HS-27A (cell line): ENCODE measurements at places on chromosomes 1 and 21.

DNA sequence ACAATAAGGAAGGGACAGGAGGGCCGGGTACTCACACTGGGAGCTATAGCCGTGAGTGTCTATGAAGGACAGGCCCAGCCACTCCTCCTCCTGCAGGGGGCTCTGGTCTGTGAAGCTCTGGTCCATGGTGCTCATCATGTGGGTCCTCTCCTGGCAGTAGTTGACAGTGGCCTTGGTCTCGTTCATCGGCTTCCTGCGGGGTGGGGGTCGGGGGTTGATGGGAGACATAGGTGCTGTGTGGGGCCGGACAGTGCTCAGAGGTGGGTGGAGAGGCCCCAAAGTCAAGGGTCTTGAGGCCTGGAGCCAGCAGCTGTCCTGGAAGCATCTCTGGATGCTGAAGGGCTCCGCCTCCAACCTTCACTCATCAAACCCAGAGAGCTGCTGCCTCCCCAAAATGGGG, 260.4 kb downstream of the PTPRU start:
- DNase-seq: no peak

- no peak for DNase-seq
These were observed 37.3 kb downstream of the VANGL2 start for GRCh38 chr1:160437432-160438316.

DNA sequence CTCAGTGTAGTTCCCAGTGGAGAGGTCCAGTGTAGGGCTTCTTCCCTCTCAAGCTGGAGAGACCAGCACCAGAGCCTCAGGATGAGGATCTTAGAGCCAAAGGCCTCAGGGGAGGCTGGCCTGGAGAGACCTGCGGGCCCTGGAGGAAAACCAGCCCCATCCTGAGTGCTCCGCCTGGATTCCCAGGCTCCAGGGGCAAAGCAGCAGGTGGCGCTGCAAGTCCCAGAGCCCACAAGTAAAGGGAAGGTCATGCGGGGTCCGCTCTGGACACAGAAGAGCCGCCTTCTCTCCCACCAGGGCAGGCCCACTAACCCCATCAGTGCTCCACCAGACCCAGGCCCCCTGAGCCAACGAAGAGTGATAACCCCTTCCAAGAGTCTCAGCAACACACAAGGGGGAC, 22.7 kb downstream of the PGBD5 start:
- DNase-seq: no peak

GRCh38 chr1:60745484-60745883, 336.9 kb upstream of the NFIA start:
- no peak for DNase-seq

- no peak for DNase-seq
These were observed 404.4 kb downstream of the SIPA1L2 start for GRCh38 chr1:232225336-232226131.

DNA sequence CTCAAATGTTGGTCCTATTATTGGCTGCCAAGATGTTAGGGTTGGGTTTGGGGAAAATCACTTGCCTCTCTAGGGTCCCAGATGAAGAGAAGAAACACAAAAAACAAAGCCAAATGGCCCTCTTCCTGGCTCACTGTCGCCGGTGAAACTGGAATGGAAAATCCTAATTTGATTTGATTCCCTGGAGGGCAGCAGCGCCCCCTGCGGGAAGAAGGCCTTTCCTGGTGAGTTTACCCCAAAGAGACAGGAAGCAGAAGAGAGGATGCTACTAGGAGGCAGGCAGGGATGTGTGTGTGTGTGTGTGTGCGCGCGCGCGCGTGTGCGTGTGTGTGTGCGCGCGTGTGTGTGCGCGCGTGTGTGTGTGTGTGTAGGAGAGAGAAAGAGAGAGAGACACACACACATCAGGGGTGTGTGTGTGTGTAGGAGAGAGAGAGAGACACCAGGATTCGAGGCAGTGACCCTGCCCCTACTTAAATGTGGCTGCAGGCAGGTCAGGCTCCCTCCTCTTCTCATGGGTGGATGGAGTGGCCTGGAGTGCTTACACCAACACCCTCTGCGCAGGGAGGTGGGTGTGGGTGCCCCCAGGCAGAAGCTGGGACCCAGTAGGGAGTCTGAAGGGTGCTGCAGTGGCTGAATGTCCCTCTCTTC, 3.1 kb upstream of the SELENON start:
- DNase-seq: peak; percentile 61

- DNase-seq: no peak
These were observed 6.0 kb downstream of the KIAA0040 start for GRCh38 chr1:175186433-175187160.

DNA sequence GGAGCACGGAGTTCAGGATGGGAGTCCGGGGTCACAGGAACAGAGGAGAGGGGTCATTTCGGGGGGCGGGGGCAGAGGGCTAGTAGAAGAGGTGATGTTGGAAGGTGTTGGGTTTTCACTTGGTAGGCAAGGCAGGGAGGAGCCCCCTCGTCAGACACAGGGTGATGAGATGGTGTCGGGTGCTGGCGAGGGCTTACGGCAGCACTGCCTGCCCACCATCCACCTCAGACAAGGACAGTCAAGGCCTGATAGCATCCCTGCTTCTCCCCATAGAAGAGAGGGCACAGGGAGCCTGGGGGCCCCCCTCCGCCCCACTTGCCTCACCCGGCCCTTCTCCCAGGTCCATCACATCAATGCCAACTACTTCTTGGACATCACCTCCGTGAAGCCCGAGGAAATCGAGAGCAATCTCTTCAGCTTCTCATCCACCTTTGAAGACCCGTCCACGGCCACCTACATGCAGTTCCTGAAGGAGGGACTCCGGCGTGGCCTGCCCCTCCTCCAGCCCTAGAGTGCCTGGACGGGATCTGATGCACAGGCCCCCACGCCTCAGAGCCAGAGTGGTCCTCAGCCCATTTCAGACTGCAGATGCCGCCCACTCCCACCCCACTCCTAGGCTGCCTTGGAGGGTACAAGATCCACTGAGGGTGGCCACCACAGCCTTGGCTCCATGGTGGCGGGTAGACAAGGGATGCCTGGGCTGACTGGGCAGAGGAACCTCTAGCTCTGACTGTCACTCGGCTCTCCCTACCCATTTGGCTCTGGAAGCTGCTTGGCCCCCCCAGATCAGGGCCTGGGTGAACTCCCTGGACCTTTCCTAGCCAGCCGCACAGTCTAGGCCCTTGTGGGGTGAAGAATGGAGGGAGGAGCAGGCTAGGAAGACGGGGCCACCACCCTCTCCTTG, 4.3 kb upstream of the MTFR1L start:
- DNase-seq: no peak

DNA sequence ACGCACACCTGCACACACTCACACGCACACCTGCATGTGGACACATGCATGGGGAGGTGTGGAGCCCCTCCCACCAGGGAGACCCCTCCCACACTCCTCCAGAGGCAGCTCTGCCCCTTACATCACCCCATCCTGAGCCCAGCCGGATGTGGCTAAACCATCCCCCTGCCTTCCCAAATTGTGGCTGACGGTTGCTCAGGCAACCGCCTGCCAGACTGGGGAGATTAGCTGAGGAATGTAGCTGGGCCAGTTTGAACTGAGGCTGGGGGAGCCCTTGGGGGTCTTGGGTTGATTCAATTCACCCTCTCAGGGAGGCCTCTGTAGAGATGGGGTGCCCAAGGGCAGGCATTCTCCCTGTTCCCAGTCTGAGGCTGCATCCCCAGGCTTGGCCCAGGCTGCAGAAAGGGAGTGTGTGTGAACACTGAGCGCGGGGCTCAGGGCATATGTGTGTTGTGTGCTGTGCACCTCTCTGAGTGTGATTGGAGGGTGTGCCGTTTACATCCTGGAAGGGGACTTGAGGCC, 12.9 kb downstream of the PTPRU start:
- no peak for DNase-seq

DNA sequence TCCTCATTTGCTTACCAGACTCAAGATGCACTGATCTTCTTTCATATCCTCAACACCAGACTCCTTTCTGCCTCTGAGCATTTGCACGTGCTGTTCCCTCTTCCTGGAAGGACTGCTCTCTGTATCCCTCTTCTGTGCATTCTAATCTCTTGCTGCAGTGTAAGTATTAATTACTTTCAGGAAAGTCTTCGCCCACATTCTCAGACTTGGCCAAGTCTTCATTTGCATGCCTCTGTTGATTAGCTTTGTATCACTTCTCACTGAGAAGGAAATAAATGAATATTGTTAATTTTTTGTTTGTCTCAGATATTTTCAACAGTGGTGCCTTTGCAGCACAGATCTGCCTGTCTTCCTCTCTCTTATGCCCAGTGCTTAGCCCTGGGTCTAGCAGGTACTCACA, 50.3 kb upstream of the RAB3GAP2 start:
- no peak for DNase-seq

- DNase-seq: no peak
These were observed 96.0 kb downstream of the NRIP1 start for GRCh38 chr21:14968821-14969220.

DNA sequence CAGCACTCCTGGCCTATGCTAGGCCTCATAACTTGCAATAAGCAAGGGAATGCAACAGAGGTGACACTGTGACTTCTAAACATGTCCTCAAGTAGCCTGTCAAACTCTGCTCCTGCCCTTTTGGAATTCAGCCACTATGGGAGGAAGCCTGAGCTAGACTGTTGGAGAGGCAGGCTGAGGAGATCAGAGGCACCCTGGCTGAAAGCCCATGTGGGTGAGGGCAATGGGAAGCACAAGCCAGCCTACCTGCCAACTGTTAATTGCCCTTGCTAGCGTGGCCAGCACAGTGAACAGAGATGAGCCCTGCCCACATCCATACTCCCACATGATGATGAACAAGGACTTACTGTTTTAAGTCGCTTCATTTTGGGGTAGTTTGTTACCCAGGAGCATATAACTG, 17.7 kb downstream of the GNB1 start:
- no peak for DNase-seq

DNA sequence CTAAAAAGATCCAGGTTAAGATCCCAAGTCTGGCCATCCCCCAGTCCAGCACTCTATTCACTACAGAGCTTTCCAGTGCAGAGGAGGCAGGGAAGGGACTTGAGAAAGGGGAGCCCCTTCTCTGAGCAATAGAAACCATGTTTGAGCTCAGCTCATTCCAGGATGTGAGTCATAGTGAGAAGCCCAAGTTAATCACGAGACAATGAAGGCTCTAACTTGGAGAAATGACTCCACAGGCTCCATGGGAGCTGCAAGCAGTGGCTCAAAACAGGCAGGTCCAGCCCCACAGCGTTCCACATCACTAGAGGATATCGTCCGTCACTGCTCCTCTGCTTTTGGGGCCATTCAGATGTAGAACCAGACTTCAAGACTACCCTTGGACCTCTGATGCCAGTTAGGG, 59.1 kb downstream of the CAMK2N1 start:
- peak; percentile 47 for DNase-seq

GRCh38 chr1:106722466-106722865, 334.0 kb upstream of the PRMT6 start:
- DNase-seq: no peak

GRCh38 chr1:182207300-182207699, 145.8 kb upstream of the ZNF648 start:
- DNase-seq: no peak

GRCh38 chr1:167856711-167857418, 57.1 kb downstream of the ADCY10 start:
- DNase-seq: no peak

DNA sequence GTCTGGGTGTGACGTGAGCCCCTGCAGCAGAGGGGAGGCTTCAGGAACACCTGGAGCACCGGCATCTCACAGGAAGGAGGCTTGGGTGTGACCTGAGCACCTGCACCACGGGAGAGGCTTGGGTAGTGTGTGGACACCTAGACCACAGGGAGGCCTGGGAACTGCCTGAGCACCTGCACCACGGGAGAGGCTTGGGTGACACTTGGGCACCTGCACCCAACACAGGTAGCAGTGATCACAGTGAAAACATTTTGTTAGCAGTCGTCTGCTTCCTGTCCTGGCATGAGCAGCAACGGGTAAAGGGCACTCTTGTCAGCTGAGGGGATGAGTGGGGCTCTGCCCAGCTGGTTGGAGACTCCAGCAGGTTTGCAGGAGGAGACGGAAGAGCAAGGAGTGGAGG, 22.4 kb downstream of the LRRC3 start:
- no peak for DNase-seq

DNA sequence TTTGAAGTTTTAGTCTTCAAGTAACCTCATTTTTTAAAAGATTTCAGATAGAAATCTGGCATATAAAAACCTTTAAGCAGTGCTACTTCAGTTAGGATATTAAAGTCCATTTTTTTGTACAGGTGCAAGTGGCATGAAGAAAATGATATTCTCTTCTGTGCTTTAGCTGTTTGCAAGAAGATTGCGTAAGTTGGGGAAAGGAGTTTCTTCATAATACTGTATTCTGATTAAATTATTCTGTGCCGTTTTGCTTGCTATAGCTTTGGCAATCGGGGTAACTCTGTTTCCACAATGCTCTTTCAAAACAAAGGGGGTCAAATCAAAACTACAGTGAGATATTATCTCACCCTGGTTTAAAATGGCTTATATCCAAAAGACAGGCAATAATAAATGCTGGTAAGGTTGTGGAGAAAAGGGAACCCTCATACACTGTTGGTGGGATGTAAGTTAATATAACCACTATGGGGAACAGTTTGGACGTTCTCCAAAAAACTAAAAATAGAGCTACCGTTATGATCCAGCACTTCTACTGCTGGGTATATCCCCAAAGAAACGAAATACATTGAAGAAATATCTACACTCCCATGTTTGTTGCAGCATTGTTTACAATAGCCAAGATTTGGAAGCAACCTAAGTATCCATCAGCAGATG, 27.1 kb downstream of the MAEL start:
- no peak for DNase-seq

- no peak for DNase-seq
These were observed 738.8 kb downstream of the PTPRU start for GRCh38 chr1:29975036-29975694.

DNA sequence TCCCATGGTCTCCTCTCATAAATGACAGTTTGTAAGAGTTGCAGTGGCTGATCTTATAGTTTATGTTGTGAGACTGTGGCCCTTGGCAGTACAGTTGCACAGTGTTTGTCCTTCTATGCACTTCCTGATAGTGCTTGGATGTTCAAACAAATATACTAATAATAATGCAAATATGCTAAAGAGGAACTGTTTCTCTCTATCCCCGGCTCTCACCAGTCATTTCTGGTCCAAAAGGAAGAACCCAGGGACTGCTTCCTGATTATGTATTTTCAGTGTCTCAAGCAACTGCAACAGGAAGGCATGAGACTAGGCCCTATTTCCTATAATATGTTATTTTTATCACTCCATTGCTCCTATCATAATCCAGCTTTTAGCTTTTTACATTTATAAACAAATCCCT, 17.0 kb upstream of the SUCO start:
- no peak for DNase-seq
